ENCODE measurements at places on chromosomes 11 and 22.
A peak's percentile ranks its signal among the peaks of the same experiment; 100 is the strongest.

DNA sequence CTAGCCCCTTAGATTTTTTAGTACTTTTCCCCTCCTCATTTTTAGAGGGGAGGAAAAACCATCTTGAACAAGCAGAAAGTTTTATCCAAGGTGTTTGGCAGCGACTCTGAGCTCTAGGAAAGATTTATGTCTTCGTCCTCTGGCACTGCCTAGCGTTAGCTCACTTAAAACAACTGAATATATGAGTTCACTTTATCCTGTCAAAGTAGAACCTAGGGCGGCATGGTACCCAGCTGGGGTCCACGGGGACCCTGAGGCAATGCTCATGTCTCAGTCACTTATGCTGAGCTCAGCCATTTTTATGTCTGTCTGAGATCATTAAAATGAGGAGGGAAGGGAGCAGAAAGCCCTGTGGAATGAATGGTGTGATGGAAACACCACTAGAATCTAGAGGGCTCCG lies 14.2 kb upstream of the VSIG10L2 start:
- no peak for ATAC-seq

- no peak for ATAC-seq
These were observed 30.3 kb downstream of the TNKS1BP1 start for GRCh38 chr11:57294225-57295131.

GRCh38 chr11:77086521-77087472 lies 15.8 kb upstream of the OMP start:
- ATAC-seq = no peak

- no peak for ATAC-seq
These were observed 259.1 kb upstream of the PLET1 start for GRCh38 chr11:112519751-112520150.

- no peak for ATAC-seq
These were observed 590.7 kb downstream of the TBC1D22A start for GRCh38 chr22:47352920-47353700.

- no peak for ATAC-seq
These were observed 162.7 kb upstream of the SORL1-AS1 start for GRCh38 chr11:121615501-121615900.

GRCh38 chr11:2303627-2304505 lies 2.1 kb downstream of the TSPAN32 start:
- no peak for ATAC-seq

DNA sequence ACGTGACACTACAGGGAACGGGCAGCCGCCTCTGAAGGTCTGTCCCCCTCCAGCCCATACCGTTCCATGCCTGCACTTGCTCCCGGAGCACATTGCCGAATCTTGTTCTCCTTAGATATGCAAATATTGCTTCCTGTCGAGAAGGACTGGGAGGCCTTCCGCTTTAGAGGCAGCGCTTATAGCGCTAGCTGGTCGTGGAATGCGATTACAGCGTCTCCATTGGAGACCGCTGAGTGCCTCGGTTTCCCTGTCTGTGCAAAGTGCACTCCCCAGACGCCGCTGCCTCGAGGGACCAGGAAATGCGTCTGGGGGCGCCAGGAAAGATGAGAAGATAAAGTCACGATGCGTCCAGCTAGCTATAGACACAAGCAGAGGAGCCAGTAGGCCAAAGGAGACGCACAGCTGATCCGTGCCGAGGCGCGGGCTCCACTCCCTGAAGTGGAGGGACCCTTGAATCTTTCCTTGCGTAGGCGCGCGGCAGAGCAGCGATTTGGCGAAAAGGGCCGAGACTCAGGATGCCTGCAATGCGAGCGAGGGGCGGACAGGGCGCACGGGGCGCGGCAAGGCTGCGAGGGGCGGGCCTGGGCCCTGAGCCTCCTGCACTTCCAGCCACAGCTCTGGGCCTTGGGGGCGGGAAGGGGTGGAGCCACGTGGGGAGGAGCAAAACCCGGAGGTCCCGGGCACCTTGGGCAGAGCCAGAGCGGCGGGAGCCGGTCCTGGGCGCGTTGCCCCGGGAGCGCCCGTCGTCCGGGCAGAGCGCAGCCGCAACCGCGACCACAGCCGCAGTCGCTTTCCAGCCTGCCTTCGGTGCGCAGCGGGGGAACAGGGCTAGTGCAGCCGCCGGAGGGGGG lies at the start of gene RASSF10:
Gene RASSF10, plus strand, starts transcription at position 692 of the 851 bp plus-strand sequence. CDS start 261 bp downstream, outside the sequence.
- no peak for ATAC-seq

DNA sequence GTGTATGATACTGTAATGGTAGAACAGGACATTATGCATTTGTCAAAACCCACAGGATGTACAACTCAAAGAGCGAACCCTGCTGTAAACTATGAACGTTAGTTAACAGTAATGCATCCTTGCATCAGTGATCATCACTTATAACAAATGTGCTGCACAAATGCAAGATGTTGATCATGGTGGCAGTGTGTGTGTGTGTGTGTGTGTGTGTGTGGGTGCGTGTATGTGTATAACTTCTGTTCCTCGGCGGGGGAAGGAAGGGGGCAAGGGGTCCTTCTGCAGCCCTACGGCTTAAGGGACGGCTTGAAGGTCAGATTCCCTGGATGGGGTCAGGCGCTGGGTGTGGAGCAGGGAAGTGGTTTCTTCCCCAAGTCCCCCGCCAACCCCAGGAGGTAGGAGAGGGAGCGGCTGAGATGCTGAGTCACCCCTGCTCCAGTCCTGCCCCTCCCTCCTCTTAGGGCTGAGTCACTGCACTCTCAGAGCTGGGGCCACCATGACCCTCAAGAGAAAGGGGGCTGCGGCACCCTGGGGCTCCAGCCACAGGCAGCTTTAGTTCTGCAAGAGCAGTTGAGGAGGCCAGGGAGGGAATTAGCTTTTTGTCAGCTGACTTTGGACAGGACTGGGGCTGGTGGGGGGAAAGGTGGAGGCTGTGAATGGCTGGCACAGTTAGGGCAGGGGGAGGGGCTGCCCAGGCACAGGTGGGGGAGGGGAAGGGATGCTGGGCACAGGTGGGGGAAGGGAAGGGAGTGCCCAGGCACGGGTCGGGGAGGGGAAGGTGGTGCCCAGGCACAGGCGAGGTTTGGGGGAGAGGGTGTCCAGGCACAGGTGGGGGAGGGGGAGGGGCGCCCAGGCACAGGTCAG lies 8.8 kb upstream of the CTSD start:
- peak; percentile 98 for ATAC-seq

DNA sequence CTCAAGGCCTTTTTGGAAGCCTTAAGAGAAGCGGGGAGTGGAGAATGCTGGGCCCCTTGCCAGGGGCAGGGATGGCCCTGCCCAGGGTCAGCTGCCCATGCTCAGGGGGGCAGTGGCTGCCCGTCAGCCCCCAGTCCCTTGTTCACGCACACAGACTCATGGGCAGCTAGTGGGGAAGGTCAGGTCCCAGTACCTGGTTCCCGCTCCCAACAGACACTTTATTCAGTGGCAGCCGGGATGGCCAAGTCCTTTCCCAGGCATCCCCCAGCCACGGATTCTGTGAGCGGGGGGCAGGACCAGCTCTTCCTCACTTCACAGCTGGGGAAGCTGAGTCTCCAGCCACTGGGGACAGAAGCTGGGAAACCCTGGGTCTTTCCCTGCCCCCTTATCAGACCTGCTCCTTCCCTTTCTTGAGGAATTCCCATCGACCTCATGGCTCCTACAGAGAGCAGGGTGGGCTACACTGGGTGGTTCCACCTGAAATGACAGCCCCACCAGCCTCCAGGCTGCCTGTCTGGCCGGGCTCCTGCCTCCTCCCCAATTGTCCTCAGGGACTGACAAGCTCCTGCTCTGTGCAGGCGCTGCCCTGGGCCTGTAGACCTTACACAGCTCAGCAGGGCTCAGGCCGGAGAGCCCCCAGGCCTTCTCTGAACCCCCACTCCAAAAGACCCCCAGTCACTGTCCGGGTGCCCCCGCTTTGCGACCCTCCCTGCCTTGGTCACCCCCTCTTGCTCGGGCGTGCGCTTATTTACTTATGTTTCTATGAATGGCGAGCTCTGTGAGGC lies 61.0 kb upstream of the FGF3 start:
- no peak for ATAC-seq

GRCh38 chr11:27020751-27021150 lies 19.9 kb upstream of the BBOX1 start:
- ATAC-seq = no peak

DNA sequence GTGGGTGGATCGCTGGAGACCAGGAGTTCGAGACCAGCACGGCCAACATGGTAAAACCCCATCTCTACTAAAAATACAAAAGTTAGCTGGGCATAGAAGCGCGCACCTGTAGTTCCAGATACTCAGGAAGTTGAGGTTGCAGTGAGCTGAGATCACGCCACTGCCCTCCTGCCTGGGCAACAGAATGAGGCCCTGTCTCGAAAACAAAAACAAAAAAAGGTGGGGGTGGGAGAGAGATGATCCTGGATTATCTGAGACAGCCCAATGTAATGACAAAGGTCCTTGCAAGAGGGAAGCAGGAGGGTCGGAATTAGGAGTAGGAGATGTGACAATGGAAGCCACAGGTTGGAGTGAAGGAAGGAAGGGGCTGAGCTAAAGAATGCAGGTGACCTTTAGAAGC lies 87.6 kb upstream of the APOA1 start:
- ATAC-seq = no peak

GRCh38 chr11:10298342-10298741 lies 4.3 kb upstream of the SBF2 start:
- peak; percentile 95 for ATAC-seq

Data from activated CD4-positive, CD25-positive, alpha-beta regulatory T cell treated with anti-CD3 and anti-CD28 coated beads, Interleukin-2, amount 50 U/mL, for 24 hours (primary cell).